ENCODE measurements at places on chromosomes 3 and 15.

DNA sequence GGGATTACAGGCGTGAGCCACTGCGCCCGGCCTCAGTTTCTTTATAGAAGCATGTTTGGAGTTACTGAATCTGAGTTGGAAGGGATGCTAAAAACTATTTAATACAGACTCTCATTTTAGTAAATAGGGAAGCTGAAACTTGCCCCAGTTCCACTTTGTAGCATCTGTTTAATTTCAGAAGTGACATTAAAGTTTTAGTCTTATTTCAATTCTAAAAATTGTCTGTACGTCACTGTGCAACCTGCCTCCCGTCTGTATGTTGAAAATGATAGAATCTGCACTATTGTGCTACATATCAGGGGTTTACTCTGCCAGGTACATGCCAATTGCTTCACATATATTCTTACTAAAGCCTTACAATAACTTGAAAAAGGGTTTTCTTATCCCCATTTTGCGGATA is 15.3 kb downstream of the CNOT10 start:
- DNase-seq = no peak

GRCh38 chr3:151430821-151431484 is 29.9 kb downstream of the IGSF10 start:
- no peak for DNase-seq

GRCh38 chr3:167305340-167305890 is 74.7 kb downstream of the ZBBX start:
- no peak for DNase-seq

DNA sequence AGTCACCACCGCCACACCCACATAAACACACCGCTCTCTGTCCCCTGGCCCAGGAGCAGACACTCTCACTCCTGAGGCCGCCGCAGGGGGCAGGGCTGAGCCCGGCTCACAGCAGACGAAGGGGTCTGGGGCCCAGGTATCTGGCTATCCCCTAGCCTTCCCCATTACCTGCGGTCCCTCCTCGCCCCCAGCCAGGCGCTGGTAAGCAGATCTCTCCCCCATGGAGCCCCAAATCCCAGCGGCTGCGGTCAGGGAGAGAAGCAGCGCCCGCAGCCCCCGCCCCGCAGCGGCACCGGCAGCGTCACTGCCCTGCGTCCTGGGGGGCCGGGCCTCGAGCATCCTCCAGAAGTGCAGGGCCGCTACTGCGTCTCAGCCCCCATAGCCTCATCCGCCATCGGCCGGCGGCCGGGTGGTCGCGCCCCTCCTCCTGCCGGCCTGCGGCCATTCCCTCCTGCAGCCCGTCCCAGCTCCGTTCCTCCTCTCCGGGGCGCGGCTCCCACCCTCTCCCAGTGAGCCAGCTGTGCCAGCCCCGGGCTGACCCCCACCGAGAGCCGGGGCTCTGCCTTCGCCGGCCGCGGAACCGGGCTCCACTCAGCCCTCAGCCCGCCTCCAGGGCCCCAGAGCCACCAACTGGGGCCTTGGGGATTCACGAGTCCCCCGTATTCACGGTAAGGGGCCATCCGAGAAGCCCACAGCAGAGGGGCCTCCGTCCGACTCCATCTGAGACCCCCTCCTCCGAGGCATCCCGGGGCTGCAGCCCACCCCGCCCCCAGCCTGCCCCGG is 13.1 kb downstream of the TNK2 start:
- DNase-seq = no peak

DNA sequence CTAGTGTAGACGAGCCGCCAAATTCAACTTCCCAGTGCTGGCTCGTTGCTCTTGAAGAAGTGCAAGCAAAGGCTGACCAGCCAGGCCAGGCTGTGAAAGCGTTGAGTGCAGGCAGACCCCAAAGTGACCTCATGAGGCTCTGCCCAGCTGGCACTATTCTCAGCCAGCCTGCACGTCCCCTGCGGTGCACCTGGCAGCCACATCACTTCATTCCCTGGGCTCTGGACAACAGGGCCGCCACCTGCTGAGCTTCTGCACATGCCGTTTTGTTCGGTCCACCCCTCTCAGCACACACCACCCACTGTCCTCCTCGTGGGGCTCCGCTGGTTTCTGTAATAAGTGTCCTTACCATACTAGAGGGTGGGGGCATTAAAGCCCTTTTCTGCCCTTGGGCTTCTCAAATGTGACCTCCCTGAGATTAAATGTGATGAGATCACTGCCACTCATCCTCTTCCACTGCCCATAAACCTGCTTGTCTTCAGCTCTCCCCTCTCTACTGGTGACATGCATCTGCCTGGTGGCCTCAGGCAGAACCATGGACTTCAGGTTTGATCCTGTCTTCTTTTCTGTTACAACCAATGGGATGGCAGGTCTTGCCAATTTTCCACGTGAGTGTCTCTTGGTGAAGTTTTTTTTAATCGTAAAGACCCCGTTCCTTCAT is 6.1 kb downstream of the RASGRF1 start:
- DNase-seq = no peak

DNA sequence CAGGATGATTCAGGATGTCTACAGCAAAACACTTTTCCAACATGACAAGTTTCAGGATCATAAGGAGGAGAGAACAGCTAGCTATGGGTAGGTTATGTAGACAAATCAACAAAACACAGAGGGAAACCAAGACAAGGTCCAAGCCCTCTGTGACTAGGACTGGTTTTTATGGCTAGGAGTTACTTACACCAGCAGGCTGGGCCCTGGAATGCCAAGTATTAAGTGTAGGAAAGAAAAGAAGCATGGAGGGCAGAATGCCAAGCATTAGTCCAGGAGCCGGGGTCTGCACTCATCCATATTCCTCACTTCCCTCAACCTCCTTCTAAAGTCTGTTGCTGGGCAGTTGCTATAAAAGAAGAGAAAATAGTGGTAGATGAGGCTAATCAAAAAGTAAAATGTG is 35.3 kb upstream of the PPP2R3A start:
- no peak for DNase-seq

GRCh38 chr3:195693428-195694216 is 27.2 kb upstream of the MUC20 start:
- no peak for DNase-seq

DNA sequence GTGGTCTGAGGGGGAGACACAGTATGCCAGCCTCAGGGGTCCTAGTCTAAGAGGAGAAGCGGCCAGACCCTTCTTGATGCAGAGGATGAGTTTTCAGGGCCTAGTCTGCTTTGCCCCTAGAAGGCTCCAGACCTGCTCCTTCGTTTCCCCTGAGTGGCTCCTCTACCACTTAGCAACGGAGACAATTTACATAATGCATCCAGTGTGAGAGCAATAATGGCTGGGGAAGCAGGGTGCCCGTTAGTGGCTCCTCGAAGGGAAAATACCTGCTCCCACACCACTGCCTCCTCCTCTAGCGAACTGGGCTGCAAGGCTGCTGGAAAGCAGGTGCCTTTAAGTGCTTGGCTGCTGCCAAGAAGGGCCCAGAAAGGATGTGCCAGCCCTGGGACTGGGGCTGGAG is 38.9 kb downstream of the CACNA2D2 start:
- no peak for DNase-seq

DNA sequence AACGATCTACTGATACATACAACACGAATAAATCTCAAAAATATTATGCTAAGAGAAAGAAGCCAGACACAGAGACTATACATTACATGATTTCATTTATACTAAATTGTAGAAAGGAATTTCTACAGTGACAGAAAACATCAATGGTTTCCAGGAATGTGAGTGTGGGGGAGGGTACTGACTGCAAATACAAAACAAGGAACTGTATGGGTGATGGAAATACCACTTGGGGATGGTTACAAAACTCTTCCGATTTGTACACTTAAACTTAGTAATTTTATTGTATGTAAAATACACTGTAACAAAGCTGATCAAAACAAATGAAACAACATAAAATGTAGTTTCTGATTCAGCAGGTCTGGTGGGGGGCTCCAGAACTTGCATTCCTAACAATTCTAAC is 45.8 kb upstream of the IP6K2 start:
- no peak for DNase-seq

DNA sequence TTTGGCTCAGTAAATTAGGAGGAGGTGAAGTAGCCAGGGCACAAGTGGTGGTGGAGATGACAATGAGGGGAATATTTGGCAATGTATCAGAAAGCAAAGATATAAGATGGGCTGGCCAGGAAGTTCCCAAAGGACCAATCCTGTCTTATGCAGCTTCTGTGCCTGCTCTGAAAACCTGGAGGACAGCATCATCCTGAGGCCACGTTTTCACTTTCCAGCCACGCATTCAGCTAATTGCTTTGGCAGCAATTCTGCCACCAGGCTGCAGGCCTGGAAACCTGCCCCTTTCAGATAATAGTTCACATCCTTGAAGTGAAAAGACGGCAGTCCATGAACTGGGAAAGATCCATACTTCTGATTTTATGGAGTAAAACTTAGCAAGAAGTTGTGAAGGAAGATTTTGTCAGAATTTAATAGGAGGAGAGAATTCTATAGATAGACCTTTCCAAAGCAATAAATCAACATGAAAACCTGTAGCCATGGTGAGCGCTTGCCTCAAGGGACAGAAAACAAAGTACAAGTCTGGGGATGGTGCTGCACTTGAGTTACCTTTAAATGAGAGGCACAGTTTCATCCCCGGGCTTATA is 682.5 kb downstream of the GRM7 start:
- no peak for DNase-seq

DNA sequence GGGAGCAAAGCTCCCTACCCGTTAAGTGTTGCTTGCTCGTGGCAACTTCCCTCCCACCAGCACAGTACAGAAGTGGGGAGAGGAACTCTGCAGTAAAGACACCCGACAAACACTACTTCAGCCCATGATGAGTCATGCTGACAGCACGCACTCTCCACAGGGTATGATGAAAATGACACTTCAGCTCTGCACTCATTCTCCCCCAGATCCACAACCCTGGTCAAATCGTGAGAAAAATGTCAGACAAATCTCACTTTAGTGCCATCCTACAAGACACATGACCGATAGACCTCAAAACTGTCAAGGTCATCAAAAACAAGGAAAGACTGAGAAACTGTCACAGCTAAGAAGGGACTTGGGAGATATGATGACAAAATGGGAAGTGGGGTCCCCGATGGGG is 278.9 kb downstream of the OCA2 start:
- DNase-seq = no peak

- DNase-seq = no peak
Measured at GRCh38 chr3:13533885-13534301, 15.0 kb upstream of the FBLN2 start.

GRCh38 chr15:21271566-21271965 is 168.7 kb downstream of the POTEB3 start:
- no peak for DNase-seq

GRCh38 chr3:120550546-120550945 is 45.6 kb upstream of the NDUFB4 start:
- no peak for DNase-seq

All from stimulated activated CD4-positive, alpha-beta T cell treated with anti-CD3 and anti-CD28 coated beads, Interleukin-1b, Interleukin-23, amount 100 ng/mL, for 1 hour (primary cell).